ENCODE measurements at places on chromosomes 1 and 21.

DNA sequence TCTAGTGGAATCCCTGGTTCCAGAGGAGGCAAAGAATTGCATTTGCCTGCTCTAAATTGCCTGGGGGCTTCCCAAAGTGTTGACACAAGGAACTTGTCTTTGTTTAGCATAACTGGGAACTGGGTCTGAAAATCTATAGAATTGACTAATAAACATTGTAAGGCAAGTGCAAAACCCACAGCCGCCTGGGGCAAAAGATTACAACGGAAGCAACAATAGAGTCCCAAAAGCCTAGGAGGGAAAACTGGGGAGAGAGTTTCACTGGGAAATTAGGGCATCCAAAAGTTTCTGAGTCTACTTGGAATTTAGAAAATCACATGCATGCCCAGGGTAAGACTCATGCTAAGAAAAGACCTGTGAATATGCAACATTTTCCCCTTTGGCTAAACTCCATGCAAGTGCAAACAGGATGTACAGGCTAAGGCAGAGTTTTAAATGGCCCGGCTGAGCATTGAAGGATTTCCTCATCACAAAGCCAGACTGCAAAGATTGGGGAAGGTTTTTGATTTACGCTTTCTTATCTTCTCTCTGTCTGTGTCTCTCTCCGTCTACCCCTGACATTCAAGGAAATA, 725.3 kb upstream of the NCAM2 start:
- no peak for DNase-seq

DNA sequence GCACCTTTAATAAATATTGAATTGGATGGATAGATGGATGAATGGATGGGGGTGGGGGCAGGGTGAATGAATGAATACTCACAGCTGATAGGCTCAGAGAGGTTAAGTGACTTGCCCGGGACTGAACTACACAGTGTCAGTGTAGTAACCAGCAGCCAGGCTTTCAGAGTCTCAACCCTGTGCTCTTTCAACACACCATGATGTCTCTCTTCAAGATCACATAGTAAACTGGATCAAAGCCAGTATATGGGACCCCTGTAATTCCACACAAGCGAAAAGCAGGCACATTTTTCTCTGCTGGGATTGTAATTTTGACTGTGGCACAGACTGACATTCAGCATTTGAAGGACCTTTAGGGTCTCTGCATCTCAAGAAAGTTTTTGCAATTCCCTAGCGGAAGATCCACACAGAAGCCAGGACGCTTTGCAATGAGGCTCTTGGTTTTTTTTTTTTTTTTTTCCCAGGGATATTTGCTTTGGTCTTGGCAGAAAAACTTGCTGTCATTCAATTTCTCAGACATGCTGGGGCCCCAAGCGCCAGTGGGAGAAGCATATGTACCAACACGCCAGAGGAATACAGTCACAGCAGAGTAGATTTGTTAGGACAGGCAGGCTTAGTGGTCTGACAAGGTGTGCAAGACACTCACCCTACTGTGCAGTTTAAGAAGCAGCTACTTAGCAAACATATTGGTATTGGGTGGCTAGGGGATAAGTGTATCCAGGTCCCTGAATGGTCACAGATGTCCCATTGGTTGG, 213.1 kb upstream of the CAMK1G start:
- no peak for DNase-seq

GRCh38 chr1:182308826-182309225, 82.8 kb downstream of the GLUL start:
- DNase-seq = no peak

GRCh38 chr1:178660461-178660860, 64.6 kb upstream of the RALGPS2 start:
- no peak for DNase-seq

- DNase-seq = no peak
Measured at GRCh38 chr1:199150756-199151155, 511.9 kb downstream of the PTPRC start.

GRCh38 chr1:2583871-2584351, 2.7 kb upstream of the PRXL2B start:
- DNase-seq = peak; percentile 51

DNA sequence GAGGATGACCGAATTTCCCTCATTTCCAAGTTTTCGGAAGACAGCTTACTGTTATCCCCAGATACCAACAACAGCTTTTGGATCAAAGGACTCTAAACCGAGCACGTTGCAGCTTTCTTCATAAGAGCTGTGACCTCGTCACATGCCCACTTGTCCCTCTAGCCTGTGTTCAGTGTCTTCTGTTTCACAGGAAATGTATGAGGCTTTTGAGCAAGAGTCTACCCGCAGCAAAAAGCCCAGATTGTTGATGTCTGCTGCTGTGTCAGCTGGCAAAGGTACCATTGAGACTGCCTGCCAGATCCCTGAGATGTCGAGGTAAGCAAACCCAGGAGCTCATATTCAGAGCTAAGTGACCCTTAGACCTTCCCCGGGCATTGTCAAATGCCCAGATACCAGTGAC, 24.1 kb downstream of the CHI3L2 start:
- DNase-seq = no peak

DNA sequence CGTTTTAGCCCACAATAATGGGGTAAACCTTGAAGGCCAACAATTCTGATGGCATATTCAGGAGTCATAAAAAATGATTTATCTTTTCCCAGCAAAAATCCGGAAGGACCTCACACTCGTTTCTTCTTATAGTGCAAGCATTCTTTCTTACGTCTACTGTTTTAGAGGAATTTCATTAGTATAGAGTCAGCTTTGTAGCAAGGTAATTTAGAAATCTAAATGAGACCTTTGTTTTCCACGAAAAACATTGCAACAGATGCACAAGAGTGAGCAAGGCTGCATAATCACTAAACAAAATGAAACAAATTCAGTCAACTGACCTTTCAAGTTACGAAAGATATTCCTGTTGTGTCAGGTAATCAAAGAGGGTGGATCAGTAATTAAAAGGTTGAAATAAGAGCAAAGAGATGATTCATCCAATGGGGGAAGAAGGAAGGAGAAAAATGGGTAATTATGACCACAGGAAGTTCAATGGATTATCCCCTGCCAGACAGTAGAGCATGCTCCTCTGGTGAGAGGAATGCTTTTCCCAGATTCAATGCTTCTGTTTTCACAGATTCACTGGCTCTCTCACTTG, 560 bp upstream of the CSDE1 start:
- no peak for DNase-seq

DNA sequence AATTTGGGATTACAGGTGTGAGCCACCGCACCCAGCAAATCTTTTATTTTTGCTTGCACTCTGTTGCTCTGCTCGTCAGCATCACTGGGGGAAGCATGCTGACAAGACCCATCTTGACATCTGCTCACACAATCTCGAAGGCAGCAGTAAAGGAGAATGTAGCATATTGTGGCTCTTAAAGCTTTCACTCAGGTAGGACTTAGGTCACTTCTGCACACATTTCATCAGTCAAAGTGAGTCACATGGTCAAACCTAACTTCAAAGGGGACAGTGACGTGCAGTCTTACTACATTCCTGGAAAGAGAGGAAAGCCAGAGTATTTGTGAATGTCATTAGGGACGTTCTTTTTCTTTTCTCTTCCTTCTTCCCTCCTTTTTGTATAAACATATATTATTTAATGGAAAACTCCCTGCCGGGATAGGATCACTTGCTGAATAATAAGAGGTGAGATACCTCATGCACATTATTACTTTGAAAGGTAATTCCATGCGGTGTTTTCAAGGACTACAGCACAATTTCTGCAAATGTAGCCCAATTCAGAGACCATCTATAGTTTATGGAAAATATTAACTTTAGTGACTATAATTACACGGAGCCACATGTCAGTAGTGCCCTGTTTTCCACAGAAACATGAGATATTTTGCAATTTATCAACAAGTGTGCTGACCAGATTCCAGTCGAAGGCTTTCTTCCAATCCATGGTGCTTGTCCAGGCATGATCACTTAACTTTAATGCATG, 19.3 kb upstream of the ACBD6 start:
- DNase-seq = no peak
